Stimulated activated naive CD8-positive, alpha-beta T cell treated with anti-CD3 and anti-CD28 coated beads, Interleukin-15, Interleukin-2, amounts not matched to agents 100 U/mL and 50 U/mL, for 24 hours (primary cell): ENCODE measurements at places on chromosomes 1 and 21.

GRCh38 chr1:68233202-68233601 is 879 bp upstream of the WLS start:
- DNase-seq = no peak

GRCh38 chr1:88661188-88661587 is 22.9 kb upstream of the PKN2 start:
- DNase-seq = no peak

DNA sequence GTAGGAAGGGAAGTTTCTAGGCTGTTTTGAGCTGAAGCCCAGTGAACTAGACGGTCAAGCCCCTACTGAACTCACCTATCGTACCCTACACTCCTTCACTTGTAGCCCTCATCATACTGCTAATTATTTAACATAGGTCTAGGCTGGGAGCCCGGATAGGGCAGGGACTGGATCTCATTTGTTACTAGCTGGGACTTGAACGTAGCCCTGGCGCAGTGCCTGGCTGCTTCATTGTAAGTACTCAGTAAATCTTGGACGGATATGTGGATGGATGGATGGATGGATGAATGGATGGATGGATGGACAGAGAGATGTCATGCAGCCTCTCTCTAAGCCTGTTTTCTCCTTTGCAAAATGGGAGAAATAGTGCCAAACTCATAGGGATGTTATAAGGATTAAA is 129.2 kb downstream of the EPHB2 start:
- DNase-seq = no peak

- DNase-seq = no peak
Measured at GRCh38 chr1:68103011-68103545, 52.7 kb upstream of the DIRAS3 start.

DNA sequence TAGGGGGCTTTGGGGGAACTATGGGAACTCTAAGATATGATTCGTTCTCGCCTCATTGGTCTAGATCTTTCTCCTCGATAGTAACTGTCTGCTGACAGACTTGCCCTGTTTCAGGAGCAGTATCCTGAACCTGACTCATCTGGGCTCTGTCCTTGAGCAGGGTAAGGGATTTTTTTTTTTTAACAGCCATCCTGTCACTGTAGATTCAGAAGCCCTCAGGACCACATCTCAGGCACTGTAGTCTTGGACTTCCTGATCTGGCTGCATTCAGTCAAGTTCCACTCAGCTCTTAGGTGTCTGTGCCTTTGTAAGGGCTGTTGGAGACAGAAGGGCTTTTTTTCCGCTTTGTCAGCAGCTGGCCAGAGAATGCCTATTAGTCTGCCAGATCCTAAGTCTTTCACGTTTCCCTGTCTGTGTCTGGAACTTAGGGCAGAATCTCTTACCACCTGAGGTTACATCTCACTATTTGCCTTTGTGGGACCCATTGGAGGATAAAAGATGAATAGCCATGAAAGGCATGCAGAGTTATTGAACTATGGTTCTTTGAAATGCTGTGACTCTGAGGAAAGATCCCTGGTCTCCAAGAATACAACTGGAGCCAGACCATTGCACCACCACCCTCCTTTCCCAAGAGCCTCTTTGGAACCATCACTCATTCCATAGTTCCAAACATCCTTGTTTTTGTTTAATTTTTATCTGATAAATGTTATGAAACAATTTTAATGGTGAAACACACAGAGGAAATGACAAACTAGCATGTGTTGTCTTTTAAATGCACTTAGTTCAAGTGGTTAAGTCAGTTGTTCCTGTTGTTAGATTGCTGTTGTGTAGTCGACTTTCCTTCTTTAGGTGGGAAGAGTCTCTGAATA is 49.7 kb upstream of the MACF1 start:
- no peak for DNase-seq

GRCh38 chr1:195580988-195581387 is 1027.3 kb downstream of the KCNT2 start:
- no peak for DNase-seq

DNA sequence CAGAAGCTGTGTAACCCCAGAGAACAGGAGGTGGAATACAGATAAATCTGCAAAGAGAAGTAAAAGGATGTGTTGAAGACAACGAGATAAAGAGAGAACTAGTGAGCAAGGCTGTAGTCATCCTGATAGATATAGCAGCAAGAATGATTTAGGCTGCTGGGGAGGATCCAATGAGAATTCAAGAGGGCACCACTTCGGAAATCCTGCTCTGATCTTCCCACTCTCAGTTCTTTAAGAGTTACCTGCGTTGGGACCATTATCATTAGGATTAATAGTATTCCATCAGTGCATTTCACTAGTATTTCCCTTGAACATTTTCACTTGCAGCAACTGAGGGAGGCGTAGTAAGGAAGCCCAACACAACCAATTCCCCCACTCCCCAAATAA is at the start of gene BRINP3:
Gene BRINP3 (minus strand): TSS at position 103 of the 387 bp plus-strand sequence.
- no peak for DNase-seq

DNA sequence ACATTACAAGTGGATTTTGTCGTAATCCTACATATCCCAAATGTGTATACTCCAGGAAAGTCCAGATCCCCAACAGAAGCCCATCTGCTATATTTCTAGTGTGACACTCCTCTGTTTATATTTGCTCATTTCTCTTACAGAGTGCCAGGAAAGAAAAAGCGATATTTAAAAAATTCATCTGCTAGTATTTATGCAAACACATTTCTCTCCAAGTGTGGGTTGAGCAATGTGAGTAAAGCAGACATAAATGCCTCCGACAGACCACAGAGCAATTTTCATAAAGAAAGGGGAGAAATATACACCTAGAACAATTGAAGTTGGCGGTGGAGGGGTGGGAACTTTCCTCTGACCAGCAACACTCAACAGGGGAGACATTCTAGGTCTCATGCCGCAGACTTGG is 22.2 kb upstream of the RAP1A start:
- no peak for DNase-seq

- DNase-seq = no peak
Measured at GRCh38 chr1:226220473-226221189, 2.8 kb upstream of the MIXL1 start.

DNA sequence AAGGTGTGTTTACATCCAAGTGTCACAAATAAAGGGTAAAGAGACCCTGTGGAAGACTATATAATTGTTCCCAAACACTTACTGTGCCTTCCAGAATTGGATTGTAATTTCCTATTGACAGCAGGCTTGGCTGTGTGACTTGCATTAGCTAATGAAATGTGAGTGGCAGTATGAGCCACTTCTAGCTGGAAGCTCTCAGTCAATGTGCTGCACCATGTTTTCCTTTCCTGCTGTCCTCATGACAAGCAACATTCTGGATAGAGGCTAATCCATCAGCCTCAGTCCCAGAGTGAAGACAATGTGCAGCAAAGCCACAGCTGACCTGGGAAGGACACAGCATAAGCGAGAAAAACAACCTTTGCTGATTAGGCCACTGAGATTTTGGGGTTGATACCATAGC is 5.9 kb upstream of the FOXJ3 start:
- DNase-seq = no peak

DNA sequence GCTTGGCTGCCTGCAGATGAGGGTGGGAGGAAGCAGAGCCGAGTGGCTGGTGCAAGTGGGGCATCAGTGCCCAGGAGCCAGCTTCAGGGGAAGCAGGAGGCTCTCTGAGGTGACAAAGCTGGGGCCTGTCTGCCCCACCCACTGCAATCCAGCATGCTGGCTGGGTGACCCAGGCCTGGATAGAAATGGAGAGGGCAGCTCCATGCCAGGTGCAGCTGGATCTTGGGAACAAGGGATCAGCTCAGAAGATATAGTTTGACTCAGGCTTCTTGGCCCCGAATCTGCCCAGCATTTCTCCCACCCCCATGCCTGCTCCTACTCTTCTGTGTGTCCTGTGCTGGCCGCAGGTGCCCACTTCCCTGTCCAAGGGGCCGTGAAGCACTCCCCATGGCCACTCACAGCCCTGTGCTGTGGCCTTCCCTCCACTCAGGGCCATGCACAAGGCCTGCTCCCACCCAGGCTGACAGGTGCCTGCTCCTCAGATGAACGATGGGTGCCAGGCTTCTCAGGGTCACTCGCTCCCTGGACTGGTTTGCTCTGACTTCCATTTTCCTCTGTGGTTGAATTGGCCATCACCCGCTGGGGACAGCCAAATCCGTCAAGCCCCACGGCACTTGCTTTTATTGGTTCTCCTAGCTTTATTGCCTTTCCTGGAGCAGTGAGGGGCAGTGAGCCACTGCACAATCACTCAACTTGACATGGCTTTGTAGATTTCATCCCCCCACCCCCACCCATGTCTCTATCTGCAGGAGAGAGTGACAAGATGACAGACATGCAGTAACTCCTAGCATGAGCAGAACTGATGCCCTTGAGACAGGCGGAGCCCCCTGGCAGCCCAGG is 174.8 kb upstream of the VAMP3 start:
- no peak for DNase-seq

DNA sequence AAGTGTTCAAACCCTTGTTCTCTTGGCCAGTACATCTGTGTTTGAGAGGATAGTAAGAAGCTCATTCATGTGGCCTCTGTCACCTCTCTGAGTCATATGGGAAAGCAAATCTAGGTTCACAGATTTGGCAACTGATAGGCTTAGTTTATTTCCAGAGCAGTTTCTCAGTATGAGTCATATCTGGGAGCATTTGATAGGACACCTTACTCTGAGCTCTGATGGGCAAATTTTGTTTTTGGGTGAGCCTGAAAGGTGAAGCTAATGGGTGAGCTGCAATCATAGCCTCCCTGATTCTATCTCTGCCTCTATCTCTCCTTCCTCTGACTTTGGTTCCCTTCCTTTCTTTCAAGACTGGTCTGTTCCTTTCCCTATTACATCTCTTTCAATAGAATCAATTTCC is 134.4 kb downstream of the S1PR1 start:
- no peak for DNase-seq

DNA sequence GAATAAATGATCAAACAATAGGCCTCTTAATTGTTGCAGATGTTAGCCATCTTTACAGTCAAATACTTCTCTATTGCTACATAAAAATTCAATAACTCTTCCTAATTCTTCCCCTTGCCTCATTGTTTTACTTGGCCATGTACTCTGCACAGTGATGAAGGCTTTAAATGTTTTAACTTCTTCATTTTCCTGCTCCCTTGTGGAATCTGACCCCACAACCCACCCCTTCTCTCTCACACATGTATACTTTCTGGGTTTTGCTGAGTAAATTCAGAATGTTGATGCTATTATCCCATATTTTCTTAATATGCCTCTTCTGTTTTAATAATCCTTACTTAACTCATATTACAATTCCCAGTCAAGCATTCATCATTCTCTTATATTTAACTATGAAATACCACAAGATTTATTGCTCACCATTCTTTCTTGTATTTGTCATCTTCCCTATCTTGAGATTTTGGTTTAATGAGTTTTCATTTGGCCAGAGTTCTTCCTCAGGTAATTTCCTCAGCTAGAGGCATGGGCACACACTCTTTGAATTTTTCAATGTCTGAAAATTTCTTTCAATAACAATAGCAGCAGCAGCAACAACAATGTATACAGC is 327.8 kb upstream of the USP24 start:
- no peak for DNase-seq

- no peak for DNase-seq
Measured at GRCh38 chr21:16358784-16359183, 629.0 kb downstream of the USP25 start.

DNA sequence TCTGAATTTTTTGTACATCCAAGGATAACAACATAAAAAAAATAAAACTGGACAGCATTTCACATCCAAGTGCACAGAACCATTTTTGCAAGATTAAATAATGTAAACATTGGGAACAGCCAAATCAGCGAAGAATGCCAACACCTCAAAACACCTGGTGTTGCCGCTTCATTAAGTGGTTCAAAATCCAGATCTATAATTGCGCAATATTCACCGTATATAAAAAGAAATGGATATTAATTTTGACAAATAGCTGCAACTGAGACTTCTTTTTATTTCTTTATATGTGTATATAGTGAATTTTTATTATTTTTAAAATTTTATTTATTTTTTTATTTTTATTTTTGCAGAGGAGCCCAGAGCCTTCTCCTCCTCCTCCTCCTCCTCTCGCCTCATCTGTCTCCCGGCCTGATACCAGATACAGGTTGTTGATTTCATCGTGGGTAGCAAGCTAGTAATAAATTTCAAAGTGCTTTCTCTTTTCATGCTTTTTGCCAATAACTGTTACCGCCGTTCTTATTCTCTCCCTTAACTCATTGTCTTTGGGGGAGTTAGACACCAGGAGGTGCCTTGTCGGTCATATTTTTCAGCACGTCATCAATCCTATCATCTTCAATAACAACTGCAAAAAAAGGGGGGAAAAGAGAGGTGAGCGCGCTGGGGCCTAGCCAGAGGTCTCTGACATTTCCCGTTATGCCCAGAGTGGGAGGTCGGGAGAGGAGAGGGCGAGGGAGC is 2.7 kb downstream of the CAMK2N1 start:
- no peak for DNase-seq

GRCh38 chr1:222081859-222082258 is 340.0 kb upstream of the DUSP10 start:
- no peak for DNase-seq

DNA sequence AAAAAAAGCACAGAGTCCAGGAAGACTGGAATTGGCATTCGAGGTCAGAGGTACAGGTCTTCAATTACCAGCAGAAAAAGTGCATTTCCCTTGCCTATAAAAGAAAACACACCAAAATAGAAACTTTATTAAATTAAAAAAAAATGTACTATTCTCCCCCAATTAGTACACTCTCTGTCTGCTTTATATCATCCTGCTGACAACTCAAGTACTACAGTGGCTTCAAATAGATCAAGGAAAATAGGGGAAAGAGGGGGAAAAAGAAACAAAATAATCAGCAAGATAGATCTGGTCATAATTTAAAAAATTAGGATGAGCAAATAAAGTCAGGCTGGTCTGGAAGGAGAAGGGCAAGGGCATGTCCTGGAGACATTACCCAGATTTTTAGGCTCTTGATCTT is 315.1 kb downstream of the PAPPA2 start:
- DNase-seq = no peak

- DNase-seq = no peak
Measured at GRCh38 chr21:41378849-41379248, 17.0 kb downstream of the MX2 start.

DNA sequence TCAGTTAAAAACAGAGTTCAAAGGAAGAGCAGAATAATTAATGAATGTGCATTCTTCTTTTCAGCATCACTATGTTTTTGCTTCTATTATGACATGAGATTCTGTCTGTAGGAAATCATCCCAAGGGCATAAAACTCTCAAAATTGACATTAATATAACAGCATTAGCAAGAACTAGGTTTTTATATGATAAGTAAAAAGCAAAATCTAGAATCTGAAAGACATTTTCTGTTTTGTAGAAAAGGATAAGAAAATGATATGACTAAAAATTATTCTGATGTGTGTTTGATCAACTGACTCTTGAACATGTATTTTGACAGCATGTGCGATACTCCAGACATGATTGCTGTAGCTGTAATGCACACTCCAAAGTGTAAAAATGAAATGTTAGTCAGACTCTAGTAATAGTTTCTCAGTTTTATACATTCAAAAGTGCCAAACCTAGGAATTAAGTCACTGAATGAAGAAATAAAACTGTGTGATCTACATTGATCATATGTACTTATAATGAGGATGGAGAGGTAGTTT is 197.3 kb downstream of the NCAM2 start:
- no peak for DNase-seq

- no peak for DNase-seq
Measured at GRCh38 chr1:36160388-36160948, 4.5 kb downstream of the MAP7D1 start.
